ENCODE measurements at places on chromosomes 2 and 18. TPM values are rescaled to one million over a fixed set of nuclear protein-coding genes. Genes with fewer than 3 reads are reported as not detected.

The HJURP gene
- 39.4 TPM for total RNA-seq

The SKOR2 gene
- total RNA-seq = 0.18 TPM

The RASGRP3 gene
- total RNA-seq = not detected

The LAMA3 gene
- 0.61 TPM for total RNA-seq

The GKN1 gene
- not detected for total RNA-seq

The DCC gene
- total RNA-seq = 0.34 TPM

The B3GNT7 gene
- 33.2 TPM for total RNA-seq

The IL36RN gene
- not detected for total RNA-seq

The CCDC74B gene
- total RNA-seq = 9.2 TPM

The EFEMP1 gene
- 2.4 TPM for total RNA-seq

The SLC4A3 gene
- total RNA-seq = 15.8 TPM

The GRHL1 gene
- total RNA-seq = 2.2 TPM

The NRP2 gene
- total RNA-seq = 313 TPM

The UNC80 gene
- total RNA-seq = 0.80 TPM

The METAP1D gene
- 6.5 TPM for total RNA-seq

The SLC19A3 gene
- 0.86 TPM for total RNA-seq

The SEC11C gene
- total RNA-seq = 37.8 TPM

The ADD2 gene
- total RNA-seq = 63.8 TPM

The KIAA2012 gene
- total RNA-seq = 0.86 TPM

The GALR1 gene
- 0.04 TPM for total RNA-seq

The HTRA2 gene
- 45.9 TPM for total RNA-seq

The CYBRD1 gene
- 4.7 TPM for total RNA-seq

The EDAR gene
- not detected for total RNA-seq

The IL1B gene
- total RNA-seq = not detected

The CASP10 gene
- total RNA-seq = 4.1 TPM

The LDLRAD4 gene
- total RNA-seq = 15.1 TPM

The CCDC102B gene
- total RNA-seq = 4.9 TPM

The KIAA1328 gene
- 5.3 TPM for total RNA-seq

The FOXI3 gene
- total RNA-seq = 0.93 TPM

The GAD1 gene
- total RNA-seq = 20.8 TPM

The AMMECR1L gene
- 22.0 TPM for total RNA-seq

The ZSWIM2 gene
- total RNA-seq = not detected

The L3MBTL4 gene
- 4.6 TPM for total RNA-seq

The MAPK4 gene
- 3.4 TPM for total RNA-seq

The FECH gene
- total RNA-seq = 27.6 TPM

The HPCAL1 gene
- 5.9 TPM for total RNA-seq

The PSMA8 gene
- not detected for total RNA-seq

The MORN2 gene
- total RNA-seq = 23.1 TPM

The NAT8 gene
- total RNA-seq = not detected

The NMUR1 gene
- total RNA-seq = 0.07 TPM

The SPP2 gene
- not detected for total RNA-seq

The TXNDC2 gene
- not detected for total RNA-seq

The FHOD3 gene
- total RNA-seq = 3.0 TPM

The HOXD10 gene
- total RNA-seq = not detected

The KIF1A gene
- total RNA-seq = 88.9 TPM

The RAX gene
- total RNA-seq = not detected

The NDUFB3 gene
- 82.5 TPM for total RNA-seq

Measured in endodermal cell (in vitro differentiated cells).